Cardiac septum (tissue), 1 donor: ENCODE measurements at places on chromosomes 1 and 21.

DNA sequence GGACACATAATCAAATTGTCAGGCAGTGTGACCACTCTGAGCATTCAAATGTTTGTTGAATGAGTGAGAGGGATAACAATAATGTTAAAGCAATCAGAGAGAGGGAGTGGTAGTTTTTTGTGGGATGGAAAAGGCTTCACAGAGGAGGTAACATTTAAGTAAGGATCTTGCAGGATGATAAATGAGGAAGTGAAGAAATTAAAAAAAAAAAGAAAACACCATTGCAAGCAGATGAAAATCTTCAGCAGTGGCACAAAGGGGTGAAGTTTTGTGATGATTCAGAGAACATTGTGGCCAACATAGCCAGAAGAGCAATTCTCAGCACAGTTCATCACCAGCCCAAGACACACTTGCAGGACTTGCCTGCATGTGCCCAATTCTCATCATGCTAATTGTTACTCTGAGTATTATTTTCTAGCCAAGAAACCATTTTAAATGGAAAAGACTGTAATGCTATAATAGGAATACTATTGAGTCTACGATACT, 35.0 kb downstream of the OVGP1 start:
- no peak for DNase-seq

DNA sequence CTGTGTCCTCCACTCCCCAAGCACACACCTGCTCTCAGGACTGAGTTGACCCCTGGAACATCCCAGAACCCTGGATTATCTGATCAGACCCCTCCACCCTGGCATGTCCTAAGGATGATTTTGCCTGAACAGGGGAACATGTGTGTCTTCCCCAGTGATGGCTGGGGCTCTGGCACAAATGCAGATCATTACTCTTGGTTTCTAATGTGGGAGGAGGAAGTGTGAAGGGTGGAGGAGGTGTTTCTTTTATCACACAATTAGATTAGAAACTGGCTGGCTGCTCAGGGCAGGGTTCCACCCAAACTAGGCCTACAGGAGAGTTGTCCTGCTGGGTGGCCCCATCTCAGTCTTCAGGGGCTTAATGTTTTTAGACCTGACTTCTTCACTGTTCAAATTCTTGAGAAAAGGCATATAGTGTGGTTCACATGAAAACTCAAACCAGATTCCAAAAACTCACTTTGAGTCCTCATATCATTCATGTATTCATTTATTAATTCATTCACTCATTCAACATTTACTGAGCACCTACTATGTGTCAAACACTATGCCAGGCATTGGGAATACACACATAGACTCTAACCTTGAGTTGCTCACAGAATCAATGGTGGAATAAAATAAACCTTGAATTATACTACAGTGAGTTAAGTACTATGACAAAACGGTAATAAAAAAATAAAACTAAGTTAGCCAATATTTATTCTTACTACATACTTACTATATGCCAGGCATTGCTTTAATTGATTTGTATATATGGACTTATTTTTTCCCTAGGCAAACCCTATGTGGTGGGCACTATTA, 221.8 kb upstream of the JUN start:
- DNase-seq = no peak

DNA sequence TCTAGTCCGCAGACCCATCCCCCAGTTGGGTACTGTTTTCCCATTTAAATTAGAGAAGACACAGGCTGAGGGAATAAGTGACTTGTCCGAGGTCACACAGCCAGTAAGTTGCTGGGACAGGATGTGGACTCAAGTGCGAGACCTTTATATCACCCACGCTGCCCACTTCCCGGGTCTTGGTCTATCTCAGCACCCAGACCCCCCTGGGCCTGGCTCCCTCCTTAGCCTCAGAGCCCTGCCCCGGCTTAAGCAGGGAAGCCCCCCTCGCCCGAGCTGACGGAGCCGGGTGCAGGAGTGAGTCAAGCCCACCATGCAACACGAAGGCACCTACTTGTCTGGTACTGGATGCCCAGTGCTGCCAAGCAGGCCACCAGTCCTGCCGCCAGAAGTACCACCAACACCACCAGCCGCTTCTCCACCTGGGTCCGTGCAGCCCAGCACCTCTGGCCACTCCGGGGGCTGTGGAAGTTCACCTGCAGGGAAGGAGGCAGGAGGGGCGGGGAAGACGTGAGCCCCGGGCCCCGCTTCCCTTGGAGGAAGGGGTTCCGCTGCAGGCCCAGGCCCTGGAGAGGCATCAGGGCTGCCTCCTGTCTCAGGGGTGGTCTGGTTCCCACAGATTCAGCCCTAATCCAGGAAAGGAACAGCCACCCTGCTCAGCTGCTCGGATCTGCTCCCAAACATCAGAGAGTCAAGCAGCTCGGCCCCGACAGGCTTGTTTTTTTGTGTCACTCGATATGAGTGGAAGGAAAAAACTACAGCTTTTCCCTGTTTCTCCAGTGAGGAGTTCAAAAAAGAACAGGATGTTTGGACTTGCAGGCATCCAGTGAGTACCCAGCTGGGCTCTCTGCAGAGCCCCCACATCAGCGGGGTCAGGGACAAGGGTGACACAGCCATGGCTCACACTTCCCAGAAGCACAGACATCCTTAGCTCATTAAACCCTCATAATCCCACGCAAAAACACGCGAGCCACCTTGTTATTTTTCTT, 11.1 kb downstream of the ECE1 start:
- DNase-seq = no peak

DNA sequence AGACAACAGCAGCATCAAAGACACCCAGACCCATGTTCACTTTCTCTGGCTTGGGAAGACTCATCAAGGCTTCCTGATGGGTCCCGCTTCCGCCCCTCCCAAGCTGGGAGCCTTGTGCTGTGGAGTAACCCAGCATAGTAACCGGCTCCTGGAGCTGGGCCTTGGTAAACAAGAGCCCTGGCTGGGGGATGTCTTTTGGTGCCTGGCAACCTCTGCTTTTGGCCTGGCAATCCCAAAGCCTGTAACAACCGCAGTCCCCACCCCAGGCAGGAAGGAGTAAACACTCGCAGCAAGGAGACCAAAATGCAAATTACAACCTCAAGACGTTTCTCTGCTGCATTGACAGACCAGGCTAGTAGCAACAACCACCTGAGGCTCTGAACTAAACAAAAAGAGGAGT, 16.9 kb upstream of the THRAP3 start:
- DNase-seq = no peak

DNA sequence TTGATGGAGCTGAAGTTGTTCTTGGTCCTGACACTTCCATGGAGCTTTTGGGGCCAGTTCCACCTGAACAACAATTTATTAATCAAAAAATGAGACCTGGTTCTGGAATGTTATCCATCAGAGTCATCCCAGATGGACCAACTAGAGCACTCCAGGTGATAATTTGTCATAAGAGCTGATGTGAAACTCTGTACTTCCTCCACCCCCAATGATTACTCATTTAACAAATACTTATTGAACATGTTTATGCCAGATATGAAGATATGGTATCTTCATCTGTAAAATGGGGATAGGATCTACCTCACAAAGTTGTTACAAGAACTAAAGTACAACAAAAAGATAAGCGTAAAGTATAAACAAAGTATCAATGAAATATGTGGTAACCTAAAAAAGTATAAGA, 153.2 kb downstream of the VPS13D start:
- DNase-seq = no peak

DNA sequence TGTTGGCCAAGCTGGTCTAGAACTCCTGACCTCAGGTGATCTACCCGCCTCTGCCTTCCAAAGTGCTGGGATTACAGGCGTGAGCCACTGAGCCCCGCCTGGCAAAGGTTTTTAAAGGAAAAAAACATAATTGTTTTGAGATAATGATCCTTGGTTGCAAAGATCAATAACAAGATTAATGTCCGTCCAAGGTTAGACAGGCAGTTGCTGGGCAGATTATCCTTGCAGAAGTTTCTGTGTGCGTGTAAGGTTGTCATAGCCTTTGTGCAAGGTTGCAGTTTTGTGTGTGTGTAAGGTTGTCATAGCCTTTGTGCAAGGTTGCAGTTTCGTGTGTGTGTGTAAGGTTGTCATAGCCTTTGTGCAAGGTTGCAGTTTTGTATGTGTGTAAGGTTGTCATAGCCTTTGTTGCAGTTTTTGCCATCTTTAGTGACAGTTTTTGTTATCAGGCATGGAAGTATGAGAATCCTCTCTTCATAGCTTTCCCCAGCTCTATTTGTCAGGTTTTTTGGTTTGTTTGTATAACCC, 3.6 kb downstream of the YBEY start:
- no peak for DNase-seq

- no peak for DNase-seq
Observed at GRCh38 chr1:119125874-119126273, 14.6 kb downstream of the WARS2 start.
